ENCODE measurements at places on chromosomes 4 and X.

- DNase-seq = no peak
Observed at GRCh38 chrX:148540671-148541583, 40.5 kb downstream of the AFF2 start.

- no peak for DNase-seq
Observed at GRCh38 chr4:99090481-99091215, 2.1 kb upstream of the ADH5 start.

- DNase-seq = no peak
Observed at GRCh38 chr4:115165503-115165902, 52.1 kb upstream of the NDST4 start.

DNA sequence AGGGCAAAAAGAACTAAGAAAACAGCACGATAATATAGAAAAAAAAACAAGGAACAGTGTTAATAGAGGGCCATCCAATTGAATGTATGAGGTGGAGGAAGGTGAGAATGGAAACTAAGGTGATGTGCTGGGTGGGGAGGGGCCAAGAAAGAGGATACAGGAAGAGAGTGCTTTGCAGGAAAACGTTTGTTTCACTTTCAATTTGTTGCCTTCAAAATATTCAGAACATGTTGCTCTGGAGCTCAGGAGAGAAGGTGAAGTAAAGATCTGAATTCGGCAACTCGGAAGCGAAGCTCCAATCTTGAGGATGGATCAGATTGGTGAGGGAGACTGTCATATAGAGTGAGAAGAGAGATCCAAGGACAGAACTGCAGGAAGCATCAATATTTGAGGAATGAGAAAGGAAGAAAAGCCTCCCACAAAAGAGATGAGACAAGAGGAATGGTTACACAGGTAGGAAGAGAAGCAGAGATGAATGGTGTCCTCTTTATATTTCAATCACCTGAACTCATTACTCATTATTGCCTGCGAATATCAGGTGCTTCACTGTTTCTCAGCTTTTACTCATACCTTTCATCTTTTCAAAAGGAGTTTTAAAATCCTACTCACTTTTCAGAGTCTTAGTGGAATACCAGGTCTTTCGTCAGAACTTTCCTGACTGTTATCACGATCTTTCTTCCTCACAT is 14.7 kb upstream of the SEC24D start:
- no peak for DNase-seq

DNA sequence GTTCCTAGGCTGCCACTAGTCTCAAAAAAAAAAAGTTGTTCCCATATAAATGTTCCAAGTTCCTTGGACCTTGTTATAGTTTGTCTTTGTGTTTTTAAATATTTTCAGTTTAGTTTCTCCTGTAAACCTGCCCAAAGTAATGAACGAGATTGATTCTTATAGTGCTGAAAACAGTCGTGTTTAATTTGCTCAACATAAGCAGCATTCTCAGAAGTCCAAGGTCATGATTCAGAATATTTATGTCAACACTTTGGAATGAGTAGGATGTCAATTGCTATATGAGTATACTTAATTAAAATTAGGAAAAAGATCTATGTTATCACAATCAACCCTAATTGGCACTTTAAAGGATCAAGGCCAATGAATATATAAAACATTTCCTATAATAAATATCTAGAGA is 510.9 kb downstream of the PPP4R3C start:
- no peak for DNase-seq

GRCh38 chr4:110633358-110634341 is 10.8 kb upstream of the PITX2 start:
- DNase-seq = no peak

- DNase-seq = no peak
Observed at GRCh38 chr4:143230683-143231082, 46.0 kb downstream of the USP38 start.

- no peak for DNase-seq
Observed at GRCh38 chr4:151854731-151855130, 93.9 kb upstream of the GATB start.

GRCh38 chr4:139267301-139267700 is 12.7 kb downstream of the MGARP start:
- DNase-seq = no peak

DNA sequence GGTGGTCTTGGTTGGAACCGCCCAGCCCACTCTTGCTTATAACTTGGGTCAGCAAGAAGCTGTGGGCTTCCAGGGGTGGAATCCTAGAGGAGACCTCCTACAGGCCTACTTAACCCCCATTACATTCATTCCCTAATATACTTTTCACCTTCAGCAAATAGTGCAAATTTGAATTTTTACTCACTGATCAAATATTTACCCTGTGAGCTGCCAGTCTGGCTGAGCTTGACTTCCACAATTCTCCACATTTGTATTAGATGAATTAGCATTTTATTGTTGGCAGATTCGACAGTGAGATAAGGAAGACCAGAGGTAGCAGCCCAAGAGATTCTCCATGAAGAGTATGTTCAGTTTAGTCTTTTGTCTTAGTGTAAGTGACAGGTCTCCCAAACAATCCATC is 199.6 kb downstream of the BCOR start:
- no peak for DNase-seq

DNA sequence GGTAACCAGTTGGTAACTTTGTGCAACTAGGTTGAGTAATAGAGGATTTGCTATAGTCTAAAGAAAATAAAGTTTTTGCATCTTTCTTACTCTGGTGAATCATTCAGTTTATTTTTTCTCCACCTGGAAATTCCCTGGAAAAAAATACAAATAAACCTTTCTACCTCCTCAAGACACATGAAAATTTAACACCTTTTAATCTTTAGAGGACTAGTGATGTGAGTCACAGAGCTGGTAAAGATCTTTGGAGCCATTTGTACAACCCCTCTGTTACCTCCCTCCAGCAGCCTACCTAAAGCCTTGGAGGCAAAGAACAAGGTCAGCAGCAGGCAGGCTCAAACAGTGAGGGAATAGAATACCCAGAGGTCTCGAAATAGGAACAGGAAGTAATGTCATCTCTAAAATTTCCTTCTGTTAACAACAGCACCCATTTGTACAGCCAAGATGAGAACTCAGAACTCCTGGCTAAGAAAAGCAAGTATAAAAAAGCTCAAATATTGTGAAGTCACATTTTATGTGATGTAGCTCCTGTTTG is 10.2 kb upstream of the MAOB start:
- no peak for DNase-seq

DNA sequence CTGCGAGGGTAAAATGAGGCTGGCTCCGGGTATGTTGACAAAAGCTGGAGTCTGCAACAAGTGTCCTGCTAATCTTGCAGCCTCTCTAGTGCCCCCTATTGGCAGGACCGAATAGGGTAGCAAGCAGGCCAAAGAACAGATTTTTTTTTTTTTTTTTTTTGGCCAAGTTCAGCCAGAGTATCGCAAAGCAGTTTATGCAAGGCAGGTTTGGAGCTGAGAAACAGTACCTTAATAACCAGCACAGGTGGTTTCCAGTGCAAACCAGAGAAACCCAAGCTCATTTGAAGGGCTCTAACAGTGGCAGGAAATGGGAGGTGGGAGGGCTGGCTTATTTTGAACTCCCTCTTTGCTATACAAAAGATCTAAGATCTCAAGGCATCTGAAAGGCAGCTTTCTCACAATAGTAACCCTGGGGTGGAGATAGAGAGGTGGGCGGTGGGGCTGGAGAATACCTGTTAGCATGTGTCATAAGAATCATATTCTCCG is 38.2 kb upstream of the OCIAD2 start:
- no peak for DNase-seq

GRCh38 chrX:13697976-13698375 is 9.0 kb downstream of the RAB9A start:
- no peak for DNase-seq

- no peak for DNase-seq
Observed at GRCh38 chrX:2817036-2817435, 11.7 kb upstream of the GYG2 start.

All from AG09309 (cell line).